ENCODE measurements at places on chromosomes 3 and 15. TPM values are rescaled to one million over a fixed set of nuclear protein-coding genes. Genes with fewer than 3 reads are reported as not detected.

GRCh38 chr3:155420881-155421486 is 127.5 kb upstream of the STRIT1 start:
- DNase-seq = no peak

DNA sequence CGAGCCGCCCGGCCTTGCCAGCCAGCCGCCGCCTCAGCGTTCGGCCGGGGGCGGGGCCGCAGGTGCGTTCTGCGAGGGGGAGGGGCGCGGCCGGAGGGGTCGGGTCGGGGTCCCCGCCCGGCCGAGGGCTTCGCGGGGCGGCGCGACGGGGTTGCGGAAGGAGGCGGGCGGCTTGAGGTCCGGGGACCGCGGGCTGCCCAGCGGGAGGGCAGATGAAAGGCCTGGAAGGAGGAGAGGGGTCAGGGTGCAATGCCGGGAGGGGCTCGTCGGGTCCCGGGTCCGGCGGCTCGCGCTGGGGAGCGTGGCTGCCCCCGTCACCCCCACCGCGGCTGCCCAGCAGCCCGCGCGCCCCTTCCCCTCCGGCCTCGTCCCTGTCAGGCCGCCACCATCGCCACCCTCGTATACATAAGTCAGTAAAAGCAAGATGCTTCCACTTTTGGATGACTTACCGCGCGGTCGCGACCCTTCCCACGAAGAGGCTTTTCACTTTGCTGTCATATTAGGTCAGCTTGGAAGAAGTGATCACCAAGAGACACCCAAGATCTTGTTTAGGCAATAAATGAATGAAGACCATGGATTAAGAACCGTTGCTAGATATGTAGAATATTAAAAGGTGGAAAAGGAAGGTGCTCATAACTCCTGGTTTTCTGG is 620 bp upstream of the ANP32A start:
- DNase-seq = no peak

DNA sequence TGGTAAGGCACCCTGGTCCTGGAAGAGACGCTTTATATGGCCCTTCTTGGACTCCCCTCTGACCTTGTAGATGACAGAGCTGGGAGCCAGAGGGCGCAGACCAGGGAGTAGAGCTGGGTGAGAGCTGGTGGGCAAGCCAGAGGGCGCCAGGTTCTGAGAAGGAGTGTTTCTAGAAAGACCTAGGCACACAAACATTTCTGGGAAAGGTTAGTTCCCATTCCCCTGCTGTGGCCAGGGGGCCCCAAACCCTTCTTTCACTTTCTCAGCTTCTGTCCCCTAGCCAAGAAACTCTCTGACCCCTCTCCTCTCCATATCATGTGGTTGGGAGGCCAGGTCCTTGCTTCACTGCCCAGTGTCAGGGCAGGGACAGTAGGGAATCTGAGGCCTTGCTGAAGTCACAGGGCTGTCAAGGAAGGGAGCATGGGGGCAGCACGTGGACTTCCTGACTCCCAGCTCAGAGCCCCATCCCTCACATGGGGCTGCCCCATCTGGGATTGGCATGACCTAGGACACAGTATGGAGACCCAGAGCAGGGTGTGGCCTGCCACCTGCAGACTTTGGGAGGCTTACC is 3.6 kb downstream of the HEMK1 start:
- DNase-seq = peak; percentile 4

DNA sequence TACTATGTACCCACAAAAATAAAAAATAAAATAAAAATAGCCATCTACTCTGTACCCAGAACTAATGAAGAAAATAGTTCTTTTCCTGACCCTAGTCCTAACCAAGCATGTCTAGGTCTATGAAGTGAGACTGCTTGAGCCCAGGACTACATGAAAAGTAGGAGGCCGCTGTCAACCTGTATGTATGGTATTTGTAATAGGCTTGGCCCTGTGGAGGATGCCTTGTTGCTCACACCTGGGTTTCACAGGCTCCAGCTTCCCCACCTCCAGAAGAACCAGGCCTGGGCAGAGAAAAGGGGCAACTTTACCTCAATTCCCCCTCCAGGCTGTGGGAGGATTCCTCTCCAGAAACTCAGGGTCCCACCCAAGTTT is 6.8 kb upstream of the PKM start:
- no peak for DNase-seq

DNA sequence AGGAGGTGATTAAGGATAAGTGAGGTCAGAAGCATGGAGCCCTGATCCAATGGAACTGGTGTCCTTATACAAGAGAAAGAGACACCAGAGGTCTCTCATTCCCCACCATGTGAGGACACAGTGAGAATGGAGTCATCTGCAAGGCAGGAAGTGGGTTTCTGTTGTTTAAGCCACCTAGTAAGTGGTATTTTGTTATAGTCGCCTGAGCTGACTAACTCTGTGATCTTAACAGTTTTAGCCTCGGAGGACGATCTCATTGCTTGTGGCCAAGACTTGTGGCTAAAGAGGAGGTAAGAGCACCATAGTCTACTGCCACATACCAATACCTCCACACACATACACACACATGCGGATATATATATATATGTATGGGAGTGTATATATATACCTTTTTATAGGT is 73.8 kb downstream of the MCTP2 start:
- no peak for DNase-seq

The B3GALNT1 gene
- 17.3 TPM for total RNA-seq

DNA sequence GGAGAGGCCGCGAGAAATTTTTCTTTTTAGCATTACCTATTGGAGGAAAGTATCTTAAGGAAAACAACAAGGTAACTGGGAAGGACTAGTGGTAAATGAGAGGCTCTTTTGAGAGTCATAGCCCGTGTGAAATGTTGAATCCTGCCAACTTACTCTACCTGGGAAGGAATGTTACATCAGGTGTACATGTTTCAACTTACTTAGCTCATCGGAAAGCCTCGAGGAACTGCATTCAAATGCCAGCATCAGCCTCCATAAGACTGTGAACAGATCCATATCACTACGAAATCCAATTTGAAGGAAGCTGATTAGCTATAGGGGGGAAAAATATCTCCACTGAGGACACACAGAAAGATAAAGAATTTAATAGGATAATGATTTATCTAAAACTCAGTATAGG is 72.3 kb upstream of the PDZRN3 start:
- no peak for DNase-seq

The ATP8B4 gene
- 0.20 TPM for total RNA-seq

The CDHR4 gene
- total RNA-seq = 2.0 TPM

GRCh38 chr3:140388202-140388922 is 289.5 kb upstream of the TRIM42 start:
- no peak for DNase-seq

DNA sequence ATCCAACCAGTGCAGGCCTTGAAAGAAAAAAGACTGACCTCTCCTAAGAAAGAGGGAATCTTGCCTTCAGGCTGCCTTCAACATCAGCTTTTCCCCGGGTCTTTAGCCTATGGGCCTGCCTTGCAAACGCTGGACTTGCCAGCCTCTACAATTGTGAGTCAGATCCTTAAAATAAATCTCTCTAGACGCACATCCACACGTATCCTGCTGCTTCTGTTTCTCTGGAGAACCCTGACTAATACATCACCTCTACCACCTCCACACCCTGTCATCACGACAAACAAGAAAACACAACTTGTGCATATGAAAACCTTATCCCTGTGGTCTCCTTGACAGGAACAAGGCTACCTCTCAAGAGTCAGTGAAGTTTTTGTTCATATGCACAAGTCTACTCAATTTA is 11.8 kb downstream of the CYFIP1 start:
- DNase-seq = no peak

- DNase-seq = no peak
These were observed 200.7 kb downstream of the MEIS2 start for GRCh38 chr15:36899696-36900095.

The NPAP1 gene
- not detected for total RNA-seq

DNA sequence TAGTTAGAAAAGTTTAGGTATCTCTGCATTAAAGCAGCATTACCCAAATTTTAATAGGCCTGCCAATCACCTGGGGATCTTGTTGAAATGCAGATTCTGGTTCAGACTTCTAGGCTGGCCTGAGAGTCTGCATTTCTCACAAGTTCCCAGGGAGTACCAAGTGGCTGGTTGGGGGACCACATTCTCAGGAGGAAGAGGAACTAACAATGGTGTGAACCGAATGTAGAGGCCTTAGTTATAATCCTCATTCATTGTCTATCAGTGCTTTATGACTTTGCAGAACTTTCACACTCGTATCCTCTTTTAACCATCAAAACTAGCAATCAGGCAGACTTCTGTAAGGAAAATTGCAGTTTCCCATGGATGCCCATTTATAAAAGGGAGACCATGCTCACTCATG is 38.2 kb upstream of the UBE2E1 start:
- no peak for DNase-seq

DNA sequence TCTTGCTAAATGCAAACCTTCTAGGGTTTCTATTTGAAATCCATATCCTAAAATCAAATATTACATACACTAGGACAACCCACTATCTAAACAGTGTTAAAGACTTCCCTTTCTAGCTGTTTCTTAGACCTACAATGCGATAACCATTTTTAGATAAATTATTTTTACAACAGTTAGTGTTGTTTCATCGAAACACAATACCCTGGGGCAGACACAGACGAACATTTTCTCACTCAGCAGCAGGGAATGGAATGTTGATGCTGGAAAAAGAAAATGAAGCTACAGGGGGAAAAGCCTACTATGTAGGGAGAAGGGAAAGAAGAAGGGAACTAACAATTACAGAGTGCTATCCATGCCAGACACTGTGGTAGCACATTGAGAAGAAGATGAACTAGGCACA is 6.0 kb upstream of the HERC1 start:
- DNase-seq = no peak

DNA sequence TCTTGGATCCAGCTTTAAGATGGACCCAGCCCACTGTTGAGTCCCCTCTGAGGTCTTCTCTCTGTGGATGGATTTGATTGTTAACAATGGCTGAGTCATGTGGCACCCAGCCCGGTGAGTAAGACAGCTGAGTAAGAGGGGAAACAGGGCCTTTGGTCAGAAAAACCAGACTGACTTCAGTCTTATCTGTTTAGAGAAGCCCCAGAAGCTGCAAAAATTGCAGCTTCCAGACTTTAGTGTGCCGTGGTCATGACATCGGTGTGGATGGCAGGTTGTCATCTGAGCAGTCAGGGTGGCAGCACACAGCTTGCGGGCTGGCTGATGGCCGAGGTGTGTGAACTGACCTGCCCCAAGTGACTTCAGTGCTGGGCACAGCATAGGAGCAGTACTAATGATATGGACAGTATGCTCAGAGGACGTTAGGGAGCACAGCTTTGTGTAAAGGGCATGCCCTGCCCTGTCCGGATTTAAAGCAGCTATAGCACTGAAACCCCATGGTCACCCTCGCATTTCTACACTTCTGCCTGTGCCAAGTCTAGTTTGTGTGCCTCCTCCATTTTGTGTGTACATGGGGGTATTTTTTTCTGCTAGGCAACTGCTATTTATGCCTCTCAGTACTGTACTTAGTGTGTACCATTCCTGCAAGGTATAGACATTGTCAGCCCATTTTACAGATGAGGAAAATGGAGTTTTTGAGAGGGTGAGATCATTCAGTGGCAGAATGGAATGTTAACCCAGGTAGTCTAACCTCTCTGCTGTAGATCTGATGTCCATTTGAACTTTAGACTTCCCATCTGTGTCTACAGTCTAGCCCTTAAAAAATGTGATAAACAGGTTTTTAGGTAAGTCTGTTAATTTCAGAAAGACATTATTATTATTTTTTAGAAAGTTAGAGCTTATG is 44.4 kb downstream of the FLNB start:
- peak; percentile 92 for DNase-seq

GRCh38 chr3:190338717-190339116 is 16.5 kb upstream of the CLDN1 start:
- DNase-seq = peak; percentile 30

The NDN gene
- total RNA-seq = not detected

DNA sequence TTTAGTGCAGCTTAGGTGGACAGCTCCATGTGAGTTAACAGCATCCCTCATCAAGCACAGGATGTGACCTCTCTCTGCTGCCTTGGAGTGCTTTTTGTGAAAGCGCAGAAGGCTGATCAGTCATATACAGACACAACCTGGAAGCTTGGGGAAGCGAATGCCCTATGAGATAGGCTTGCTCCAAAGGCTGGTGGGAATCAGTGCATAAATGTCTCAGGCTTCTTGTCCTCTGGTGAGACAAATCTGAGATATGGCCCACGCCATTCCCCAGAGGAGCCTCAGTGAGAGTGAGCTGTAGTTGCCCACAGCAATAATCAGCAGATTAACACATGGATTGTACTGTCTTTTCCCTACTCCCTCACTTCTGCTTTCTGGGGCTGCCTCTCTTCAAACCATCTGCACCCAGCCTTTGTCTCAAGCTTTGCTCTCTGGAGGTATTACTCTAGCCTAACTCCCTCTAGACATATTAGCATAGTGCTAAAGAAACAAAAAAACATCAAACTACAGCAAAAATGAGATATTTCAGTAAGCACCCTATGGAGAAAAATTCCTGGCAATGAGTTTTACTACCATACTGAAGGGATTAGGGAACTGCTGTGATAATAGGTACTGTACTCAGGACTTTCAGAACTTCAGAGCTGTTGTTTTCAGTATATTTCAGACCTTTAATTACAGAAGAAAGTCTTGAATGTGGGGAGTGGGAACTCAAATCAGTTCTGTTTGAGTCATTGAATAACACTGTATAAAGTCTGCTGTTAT is 113.7 kb downstream of the OXSM start:
- no peak for DNase-seq

- DNase-seq = no peak
These were observed 86.6 kb downstream of the GPR156 start for GRCh38 chr3:120198305-120198878.

DNA sequence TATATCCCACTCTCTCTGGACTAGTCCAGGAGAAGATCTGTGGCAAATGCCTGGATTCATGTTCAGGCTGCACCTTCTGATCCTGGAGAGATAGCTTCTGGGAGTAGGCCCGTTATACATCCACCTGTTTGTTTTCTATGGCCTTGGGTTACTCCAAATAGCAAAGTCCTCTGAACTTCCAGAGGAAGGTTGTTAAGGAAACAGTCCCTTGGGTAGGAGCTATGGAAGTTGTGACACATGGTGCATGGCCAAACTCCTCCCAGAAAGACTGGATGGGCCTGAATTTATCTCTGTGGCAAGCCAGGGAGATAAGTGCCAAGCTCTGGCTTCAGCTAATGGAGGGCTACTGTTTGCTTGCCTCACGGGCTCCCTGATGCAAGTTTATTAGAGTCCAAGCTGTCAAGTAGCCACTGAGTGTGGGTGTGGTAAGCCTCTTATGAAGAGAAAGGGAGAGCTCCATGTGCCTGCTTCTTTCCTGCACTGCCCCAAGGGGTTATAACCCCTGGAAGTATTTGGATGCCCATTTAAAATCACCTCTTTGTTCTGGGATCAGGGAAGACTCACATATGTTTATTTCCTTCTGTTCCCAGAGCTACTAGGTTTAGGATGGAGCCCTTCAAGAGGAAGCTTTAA is 328.7 kb upstream of the ATP11B start:
- DNase-seq = no peak

The IL20RB gene
- total RNA-seq = 3.8 TPM
